GM04503 (cell line): ENCODE measurements at places on chromosomes 3 and 15.
A peak's percentile ranks its signal among the peaks of the same experiment; 100 is the strongest.

- no peak for DNase-seq
Measured at GRCh38 chr3:4232798-4233197, 70.4 kb upstream of the SETMAR start.

DNA sequence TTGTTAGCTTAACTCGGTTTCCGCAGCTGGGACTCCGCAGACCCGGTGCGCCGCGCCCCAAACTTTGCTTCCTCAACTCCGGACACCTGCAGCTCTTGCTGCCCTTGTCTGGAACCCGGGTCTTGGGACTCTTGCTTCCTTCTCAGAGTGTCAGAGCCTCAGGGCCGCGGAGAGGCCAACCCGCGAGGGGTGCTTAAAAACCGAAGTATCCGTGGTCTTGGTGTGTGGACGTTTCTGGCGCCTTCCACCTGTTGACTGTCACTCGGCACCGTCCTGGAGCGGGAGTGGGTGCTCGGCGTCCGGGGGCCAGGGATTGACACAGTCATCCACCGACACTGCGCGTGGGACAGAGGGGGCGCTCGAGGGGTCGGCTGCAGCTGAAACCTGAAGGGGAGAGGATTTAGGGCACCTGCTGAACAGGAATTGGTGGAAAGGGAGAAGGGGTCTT lies 386 bp downstream of the SQOR start:
- no peak for DNase-seq

- DNase-seq: no peak
Measured at GRCh38 chr3:142818651-142819050, 70.2 kb downstream of the PCOLCE2 start.

DNA sequence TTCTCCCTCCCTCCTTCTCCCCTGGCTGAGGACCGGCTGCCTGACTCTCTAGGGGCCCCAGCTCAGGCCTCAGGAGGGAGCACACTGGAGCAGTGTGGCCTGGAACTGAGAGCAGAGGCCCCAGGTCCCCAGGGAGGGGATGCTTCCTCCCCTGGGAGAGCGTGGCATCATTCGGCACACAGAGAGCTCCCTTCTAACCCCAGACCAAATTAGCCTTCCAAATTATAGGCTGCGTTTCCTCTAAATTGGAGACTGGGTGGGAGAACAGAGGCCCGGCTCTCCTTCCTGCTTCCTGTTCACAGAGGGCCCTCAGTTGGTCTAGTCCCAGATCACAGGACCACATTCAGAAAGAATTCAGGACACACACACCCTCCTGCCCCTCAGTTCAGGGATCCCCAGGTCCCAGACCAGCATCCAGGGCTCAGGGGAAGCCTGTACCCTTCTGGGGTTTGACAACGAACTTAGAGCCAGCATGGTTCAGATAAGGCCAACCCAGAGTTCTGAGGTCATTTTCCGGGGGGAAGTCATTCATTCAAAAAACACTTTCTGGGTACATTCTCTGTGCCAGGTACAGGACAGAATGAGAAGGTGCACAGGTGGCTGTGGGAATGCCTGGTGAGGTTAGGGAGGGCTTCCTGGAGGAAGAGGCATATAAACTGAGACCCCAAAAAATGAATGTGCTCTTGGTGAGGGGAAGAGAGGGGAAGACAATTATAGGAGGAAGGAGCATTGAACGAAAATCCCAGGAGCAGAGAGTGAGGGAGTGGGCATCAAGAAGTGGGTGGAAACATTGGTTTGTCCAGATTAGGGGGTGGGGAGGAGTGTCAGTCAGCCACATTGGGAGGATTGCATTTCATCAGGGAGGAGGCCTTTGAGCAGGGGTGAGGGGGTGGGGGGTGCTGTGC lies 28.4 kb upstream of the RPL29 start:
- DNase-seq: no peak

DNA sequence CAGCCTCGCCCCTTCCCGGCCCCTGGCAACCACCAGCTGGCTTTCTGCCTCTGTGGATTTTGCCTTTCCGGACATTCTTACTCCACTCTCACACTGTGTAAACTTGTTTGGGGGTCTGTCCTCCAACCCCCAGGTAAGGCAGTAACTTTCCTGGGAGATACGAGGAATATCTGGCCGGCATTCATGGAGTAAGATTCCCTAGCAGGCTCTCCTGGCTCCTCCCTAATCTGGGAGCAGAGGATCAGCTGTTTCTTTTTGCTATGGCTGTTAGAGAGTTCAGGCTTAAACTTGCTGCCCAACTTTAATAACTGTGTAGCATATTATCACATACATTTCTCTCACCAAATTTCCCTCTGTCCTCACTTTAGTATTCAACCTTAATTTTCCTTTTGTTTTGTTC lies 64.3 kb downstream of the IGF2BP2 start:
- no peak for DNase-seq

DNA sequence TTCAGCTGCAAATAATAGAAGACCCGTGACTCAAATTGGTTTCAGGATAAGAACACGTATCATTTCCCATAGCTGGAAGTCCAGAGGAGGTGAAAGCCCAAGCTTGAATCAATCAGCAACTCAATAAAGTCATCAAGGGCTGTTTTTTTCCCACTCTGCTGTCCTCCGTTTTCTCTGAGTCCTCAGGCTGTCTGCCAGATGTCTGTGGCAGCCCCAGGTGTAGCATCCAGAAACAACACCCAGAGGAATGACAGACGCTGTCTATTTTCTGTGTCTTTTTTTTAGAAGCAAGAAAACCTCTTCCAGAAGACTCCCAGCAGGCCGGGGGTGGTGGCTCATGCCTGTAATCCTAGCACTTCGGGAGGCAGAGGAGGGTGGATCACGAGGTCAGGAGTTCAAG lies 204.4 kb downstream of the FAM43A start:
- DNase-seq: no peak

DNA sequence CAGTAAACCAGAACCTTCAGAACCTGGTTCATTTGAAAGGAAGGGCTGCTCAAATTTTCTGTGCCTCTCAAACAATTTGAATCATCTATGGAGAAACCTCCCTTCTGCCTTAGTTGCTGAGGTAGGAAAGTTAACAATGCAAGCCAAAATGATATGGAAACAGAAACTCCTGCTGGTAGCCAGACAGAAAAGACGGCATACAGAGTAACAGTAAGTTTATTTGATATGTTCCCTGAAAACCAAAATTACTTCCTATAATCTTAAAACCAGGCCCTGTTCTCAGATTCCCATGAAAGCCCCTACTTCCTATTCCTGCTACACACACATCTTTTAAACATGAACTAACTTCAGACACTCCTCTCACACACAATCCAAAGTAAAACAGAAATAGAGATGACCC lies 86.2 kb downstream of the TBC1D5 start:
- DNase-seq: no peak

- DNase-seq: no peak
Measured at GRCh38 chr3:90062016-90062415, 954.6 kb downstream of the EPHA3 start.

DNA sequence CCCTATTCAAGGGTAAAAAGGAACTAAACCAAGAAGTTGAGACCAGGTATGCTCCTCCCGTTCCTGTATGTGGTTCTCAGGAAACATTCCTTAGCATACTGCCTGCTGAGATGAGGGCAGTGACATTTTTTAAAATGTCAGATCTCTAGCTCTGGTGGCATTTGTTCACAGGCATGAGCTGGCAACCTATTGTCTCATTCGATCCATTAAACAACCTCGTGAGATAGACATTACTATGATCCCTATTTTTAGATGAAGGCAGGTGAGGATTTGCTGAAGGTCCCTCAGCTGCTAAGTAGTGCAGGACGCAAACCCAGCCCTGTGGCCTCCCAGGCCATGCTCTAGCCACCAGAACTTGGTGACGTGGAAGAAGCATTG lies 74.9 kb downstream of the SIDT1 start:
- no peak for DNase-seq

DNA sequence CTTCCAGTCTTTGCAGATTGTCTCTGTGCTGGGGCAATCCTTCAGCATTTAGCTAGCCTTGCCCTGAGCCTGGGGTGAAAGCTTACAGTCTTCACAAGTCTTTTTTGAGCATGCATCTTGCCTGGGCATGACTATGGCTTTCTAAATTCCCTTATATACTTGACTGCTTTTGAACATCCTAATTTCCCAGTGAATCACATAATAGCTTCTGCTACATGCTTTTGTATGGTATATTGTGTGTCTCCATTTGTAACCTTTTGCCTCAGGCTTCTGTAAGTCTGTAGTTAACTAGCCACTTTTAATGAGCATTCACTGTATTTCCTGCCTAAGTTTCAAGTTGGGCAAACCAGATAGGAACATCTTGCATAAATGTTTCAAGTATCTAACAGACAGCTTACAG lies 76.8 kb downstream of the CHCHD4 start:
- DNase-seq: no peak

DNA sequence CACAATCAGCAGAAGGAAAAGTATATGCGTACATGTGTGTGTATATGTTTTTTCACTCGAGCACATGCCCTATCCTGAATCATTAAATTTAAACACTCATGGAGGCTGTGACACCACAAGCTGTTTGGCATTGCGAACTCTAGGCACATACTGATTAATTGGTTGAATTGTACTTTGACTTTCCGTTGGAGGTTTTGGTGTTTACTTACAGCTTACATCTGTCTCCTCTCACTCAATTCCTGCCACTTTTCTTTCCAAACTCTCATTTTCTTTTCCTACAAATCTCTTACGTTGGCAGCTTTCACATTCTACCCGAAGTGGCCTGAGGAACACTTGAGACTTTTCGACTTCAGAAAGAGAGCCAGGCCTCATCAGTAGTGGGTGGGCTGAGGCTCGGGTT lies 434.1 kb upstream of the SEMA6D start:
- DNase-seq: no peak

DNA sequence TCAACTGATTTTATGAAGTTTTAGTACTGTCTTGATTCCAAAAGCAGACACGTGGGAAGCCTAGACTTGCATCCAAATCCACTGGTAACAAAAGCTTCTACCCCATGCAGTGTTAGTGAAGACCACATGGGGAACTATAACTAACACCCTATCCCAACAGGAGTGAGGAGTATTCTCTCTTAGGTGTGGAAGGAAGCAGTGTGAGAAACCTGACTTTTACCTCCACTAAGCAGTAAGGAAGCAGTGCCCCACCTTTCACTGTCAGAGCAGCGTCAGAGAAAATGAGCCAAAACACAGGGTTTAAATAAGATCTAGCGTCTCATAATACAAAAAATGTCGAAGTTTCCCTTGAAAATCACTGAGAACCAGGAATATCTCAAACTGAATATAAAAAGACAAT lies 60.5 kb downstream of the DLG1 start:
- no peak for DNase-seq

- DNase-seq: no peak
Measured at GRCh38 chr3:65593780-65594752, 444.7 kb downstream of the MAGI1 start.

- DNase-seq: no peak
Measured at GRCh38 chr3:149947231-149947630, 23.5 kb downstream of the PFN2 start.

- DNase-seq: peak; percentile 15
Measured at GRCh38 chr3:31423482-31423881, 109.2 kb upstream of the STT3B start.

DNA sequence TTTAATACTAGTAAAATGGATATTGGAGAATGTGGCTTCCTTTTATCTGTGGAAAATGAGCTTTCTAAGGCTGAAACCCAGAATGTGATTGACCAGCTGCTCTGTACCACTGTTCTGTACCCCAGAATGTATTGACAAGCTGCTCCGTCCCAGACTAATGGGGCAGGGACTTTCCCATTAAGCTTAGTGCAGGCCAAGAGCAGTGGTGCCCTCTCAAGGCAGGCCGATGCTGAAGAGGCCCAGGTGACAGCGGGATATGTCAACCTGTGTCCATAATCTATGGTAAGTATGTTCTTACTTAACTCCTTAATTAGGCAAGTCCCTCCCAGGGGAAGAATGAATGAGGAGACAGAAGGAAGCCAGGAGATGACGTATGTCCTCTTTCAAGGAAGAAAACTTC lies 31.1 kb downstream of the SGO1 start:
- no peak for DNase-seq

DNA sequence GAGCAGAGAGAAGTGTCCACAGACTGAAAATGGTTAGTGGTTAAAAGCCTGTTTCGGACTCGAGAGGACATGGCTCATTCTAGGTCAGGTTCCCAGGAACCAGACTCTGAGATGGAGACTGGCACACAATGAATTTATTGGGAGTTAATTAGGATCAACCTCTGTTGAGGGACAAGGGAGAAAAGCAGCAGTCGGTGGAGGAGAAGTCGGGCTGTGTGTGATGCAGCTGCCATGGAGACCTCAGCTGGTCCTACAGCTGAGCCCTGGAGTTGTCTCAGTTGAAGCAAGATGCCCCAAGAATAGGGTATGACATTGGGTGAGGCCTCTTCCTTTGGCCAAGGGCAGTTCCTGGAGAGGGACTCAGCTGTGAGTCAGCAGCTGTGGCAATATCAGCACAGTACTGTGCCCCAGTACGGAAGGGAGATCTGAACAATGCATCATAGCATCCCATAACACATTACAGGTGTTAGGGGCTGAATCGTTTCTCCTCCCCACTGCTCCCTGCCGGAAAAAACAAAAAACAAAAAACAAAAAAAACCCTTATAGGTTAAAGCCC lies 105.4 kb downstream of the ABHD5 start:
- DNase-seq: no peak

DNA sequence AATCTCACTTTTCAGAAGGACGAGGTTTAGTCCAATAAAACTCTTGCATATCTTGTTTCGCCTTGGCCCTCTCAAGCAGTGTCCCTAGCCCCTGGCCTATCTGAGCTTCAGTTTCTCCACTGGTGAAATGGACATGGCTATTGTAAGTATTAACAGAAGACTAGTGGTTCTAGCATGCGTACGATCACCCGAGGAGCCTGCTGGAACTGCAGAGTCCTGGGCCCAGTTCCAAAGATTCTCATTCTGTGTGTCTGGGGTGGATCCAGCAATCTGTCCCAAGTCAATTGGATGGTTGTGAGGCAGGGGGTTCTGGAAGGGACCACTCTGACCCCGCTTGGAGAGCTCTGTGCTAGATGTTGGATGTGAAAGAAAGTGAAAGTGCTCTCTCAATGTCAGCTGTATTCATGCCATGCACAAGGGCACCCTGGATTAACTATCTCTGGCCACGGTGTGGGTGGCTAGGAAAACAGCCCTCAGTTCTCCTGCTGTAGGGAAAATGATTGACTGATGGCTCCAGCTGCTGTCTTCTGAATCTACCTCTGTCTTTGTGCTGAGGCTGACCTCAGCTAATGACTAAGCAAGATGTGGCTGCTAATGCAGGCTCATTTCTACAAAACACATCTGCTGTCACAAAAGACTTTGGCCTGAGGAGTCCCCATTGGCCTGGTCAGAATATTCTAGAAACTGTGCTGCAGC lies 1.9 kb upstream of the PLA1A start:
- no peak for DNase-seq
